ENCODE measurements at places on chromosomes 3 and 15.

DNA sequence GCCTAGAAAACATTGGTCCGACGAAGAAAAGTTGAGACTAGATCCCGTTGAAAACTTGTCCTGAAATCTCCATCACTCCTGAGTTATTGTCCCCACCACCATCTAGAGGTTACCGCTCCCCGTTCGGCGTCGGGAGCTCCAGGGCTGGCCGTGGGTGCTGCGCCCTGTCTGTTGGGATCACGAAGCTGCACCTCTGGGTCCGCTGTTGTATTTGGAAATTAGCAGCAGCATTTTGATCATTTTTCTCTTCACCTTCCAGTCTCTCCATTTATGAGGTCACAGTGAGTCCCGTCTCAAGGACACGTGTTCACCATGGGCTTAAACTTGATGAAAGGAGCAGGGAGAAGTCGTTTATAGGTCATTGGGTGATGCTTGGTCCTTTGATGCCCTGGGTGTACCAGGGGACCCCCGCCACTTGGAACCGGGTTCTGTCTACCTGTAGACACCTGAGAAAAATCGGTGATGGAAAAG lies 565 bp downstream of the MANF start:
- DNase-seq, result no peak

GRCh38 chr3:12662593-12663400 lies 1.1 kb downstream of the RAF1 start:
- DNase-seq, result peak; percentile 49

DNA sequence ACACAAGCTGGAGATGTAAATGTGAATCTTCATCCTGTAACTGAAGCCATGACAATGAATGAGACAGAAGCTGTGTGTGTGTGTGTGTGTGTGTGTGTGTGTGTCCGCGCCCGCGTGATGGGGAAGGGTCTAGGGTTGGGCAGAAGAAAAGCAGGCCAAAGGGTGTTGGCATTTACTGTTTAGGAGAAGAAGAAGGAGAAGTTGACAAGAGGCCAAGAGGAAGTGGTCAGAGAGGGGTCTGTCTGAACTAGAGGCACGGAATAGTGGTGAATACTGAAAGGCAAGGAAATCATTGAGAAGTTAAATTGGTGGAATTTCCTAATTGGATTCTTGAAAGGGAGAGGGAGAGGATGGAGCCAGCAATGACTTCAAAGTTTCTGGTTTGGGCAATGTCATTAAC lies 5.6 kb upstream of the NCEH1 start:
- peak; percentile 84 for DNase-seq

- no peak for DNase-seq
Observed at GRCh38 chr3:131658771-131659170, 156.0 kb upstream of the MRPL3 start.

DNA sequence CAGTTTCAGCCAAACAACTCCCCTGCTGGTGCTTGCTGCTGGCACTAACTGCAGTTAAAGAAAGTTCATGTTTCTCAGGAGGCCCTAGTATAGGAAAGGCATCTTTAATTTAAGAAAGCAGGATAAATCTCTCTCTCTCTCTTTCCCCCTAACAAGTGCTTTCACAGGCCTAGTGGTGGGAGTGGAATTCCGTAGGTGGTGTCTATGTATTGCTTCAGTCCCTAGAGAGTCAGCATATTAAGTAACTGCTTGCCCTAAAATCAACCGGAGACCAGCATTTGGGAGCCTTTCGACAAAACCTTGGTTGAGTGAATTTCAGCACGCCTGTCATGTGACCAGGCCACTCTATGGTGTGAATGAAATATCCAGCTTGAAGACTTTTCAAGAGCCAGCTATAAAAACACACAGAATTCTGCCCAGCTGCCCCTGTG lies 169.2 kb upstream of the TGFBR2 start:
- DNase-seq, result no peak

DNA sequence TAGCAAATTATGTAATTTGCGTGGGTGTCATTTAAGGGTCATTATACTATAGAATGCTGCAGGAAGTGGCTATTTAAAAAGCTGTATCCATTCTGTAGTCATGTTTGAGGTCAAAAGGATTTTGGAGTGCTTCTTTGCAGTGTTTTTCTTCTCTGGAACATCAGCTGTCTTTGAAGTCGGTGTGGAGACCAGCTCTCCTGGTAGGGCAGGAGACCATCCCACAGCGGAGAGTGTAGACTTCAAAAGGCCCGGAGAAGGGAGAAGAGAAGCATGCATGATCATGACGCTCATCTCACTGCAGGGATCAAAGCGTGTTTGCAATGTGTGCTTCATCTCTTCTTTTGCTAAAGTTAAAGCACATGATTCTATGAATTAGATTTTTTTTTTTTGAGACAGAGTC lies 19.9 kb downstream of the PXK start:
- DNase-seq, result no peak

DNA sequence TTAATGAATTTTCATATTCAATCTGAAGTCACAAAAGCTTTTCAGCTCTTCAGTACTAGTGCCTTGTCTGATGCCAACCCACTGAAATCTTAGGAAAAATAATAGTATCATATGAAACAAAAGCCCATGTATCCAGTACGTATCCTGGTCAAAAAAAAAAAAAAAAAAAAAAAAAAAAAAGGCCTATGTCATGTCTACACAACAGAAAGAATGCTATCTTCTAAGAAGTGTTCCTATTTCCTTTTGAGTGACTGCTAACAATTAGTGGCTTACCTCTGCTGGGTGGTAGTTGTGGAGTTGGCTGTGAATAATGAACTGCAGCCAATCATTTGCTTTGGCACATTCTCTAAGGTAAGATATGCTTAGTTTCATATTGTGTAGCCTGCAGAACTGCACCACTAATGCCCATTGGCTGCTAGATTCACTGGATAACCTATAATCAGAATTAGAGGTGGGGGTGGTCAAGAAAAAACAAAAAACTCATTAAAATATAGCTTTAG lies 59.6 kb downstream of the EIF3J start:
- DNase-seq, result no peak

- no peak for DNase-seq
Observed at GRCh38 chr15:21262851-21263425, 177.4 kb downstream of the POTEB3 start.

DNA sequence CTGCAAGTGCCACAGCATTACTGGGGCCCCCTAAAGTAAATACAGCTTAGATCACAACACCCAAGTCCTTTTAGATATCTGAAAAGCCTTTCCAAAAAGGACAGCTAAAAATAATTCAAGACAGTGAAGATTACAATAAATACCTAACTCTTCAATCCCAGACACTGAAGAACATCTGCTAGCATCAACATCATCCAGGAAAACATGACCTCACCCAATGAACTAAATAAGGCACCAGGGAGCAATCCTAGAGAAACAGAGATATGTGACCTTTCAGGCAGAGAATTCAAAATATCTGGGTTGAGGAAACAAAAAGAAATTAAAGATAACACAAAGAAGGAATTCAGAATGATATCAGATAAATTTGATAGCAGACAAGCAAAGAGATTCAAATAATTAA lies 71.7 kb upstream of the TTC14 start:
- no peak for DNase-seq

DNA sequence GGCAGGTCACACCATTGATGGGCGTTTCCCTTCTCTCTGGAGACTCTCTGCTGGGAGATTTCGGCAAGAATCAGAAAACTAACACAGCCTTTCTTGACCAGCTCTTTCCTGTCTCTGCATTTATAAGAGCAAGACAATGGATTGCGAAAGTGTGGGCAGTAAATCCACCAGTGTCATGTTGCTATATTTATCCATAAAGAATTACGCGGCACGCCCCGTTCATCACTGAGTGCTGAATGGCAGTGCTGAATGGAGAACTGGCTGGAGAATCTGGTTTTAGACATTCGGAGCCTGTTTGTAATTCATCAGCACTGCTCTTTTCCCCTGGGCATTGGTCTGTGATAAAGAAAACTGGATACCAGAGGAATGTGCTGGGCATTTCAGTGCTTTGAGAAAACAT lies 2.0 kb upstream of the CEMIP start:
- DNase-seq, result no peak

DNA sequence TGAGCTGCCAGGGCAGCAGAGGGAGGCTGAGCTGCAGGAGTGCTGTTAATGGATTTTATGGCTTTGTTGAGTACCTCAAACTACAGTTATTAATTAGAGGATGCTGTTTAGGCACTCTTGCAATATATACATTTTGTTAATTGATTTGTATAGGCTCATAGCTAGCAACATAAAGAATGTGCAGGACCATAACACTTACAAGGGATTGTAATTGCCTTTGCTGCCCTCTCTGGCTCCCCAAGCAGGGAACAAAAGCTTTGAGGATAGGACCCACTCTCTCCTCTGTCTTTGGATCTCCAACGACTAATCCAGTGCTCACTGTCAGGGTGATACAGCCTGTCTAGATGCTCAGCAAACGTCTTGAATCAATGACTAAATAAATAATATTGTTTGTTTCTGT lies 1.2 kb upstream of the CLSTN2 start:
- no peak for DNase-seq

- no peak for DNase-seq
Observed at GRCh38 chr15:59885832-59886231, 118.3 kb upstream of the FOXB1 start.

DNA sequence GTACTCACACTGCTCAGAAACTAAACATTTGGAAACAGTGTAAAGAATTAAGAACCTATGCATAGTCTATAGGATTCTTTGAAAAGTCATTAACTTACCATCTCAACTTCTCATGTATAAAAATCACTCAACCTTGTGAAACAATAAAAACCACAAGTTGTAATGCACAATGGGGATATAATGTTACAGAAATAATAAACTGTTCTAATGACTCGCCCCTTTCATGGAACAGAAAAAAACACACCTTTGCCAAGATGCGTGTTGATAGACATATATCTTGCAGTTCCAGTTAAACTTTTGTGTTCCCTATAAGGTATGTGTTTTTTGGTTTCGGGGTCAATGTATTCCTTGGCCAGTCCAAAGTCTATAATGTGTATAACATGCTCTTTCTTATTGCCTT lies 50.8 kb upstream of the PPIB start:
- no peak for DNase-seq

GRCh38 chr3:96449803-96450202 lies 364.6 kb upstream of the EPHA6 start:
- no peak for DNase-seq

DNA sequence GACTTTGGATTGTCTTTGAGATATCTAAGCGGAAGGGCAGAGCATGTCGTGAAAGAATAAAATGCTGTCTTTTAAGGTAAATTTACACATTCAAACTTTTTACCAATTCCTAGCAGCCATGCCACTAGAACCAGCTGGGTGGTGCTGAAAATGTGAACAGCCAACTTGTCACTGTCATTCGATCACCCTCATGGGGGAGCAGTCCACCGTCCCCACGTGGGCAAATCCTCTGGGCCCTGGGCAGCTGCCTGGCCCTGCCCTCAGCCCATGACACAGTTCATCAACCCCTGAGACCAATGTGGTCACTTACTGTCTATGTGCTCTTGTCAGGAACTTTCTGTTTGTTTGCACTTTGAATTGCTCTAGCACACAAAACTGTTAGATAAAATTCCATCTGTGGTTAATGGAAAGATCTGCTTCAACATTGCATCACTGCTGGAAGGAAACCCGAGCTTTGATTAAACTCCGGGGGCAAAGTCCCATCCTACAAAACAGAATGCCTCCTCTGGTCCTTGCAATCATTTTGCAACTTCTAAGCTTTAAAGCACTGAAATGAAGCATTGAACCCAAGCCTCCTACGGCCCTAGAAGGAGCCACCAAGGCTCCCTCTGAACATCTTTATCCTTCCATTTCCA lies 50.1 kb downstream of the PCSK6 start:
- DNase-seq, result no peak

DNA sequence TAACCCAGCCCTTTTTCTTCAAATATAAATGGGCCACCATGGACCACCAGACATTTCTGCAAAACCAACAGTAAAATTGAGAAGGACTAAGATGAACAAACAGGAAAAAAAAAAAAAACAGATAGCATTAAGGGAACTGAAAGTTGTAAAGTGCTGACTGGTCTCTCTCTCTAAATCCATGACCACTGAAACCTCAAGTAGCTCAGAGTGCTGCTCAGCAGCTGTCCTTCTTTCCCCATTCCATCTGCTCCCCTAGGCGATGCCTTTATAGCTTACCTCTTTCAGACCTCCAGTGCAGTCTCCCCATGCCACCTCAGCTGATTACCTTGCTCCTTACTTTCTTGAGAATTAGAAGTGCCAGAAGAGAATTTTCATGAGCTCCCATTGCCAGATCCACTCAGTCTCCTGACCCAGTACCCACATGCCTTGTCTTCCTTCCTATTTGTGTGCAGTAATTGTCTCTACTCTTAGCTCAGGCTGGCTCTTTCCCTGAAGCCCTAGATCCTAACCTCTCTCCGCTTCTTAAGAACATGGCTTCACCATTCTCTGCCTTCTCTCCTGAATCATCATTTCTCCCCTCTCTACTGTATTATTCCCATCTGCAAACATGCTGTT lies 23.9 kb upstream of the XIRP1 start:
- DNase-seq, result no peak

DNA sequence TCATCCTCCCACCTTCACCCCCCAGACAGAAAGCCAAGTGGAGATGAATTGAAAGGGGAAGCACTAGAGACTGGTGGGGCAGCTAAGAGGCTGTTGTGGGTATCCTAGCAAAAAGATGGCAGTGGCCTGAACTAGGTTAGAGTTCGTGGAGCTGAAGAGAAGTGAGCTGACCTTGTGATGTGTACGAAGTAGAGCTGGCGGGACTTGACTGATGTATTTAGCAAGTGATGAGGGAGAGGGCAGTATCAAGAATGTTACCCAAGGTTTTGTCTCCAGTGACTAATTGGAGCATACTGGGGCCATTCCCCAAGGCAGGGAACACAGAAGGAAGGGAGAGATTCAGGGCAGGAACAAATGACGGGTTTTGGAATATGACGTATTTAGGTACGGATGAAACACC lies 50.0 kb upstream of the CP start:
- no peak for DNase-seq

All from left lung (tissue), 14 donors.